ENCODE measurements at places on chromosomes 12 and 14. TPM values are rescaled to one million over a fixed set of nuclear protein-coding genes. Genes with fewer than 3 reads are reported as not detected.

The NFE2 gene
- 0.14 TPM for total RNA-seq

The COX8C gene
- not detected for total RNA-seq

The CRACR2A gene
- total RNA-seq = 2.2 TPM

The AICDA gene
- total RNA-seq = not detected

The DLK1 gene
- total RNA-seq = not detected

The TMEM63C gene
- total RNA-seq = 0.65 TPM

The MEG3 gene
- total RNA-seq = 5.3 TPM

The LRRC9 gene
- total RNA-seq = not detected

The EIF2B1 gene
- 32.3 TPM for total RNA-seq

The TSHR gene
- not detected for total RNA-seq

The CCDC197 gene
- total RNA-seq = not detected

The MGST1 gene
- total RNA-seq = 125 TPM

The SYT1 gene
- 1.7 TPM for total RNA-seq

The RAD9B gene
- 0.14 TPM for total RNA-seq

The PLEKHH1 gene
- 3.5 TPM for total RNA-seq

The ZNF605 gene
- total RNA-seq = 5.1 TPM

The SLC10A1 gene
- not detected for total RNA-seq

The FOXN4 gene
- total RNA-seq = not detected

The RNASE11 gene
- not detected for total RNA-seq

The SERPINA5 gene
- total RNA-seq = not detected

The NELL2 gene
- total RNA-seq = 0.07 TPM

The SLC39A5 gene
- 0.21 TPM for total RNA-seq

The FAM90A1 gene
- total RNA-seq = 0.41 TPM

The DTX3 gene
- 8.8 TPM for total RNA-seq

The BMP4 gene
- 8.6 TPM for total RNA-seq

The CMA1 gene
- not detected for total RNA-seq

The SOAT2 gene
- not detected for total RNA-seq

The HOXC5 gene
- 0.67 TPM for total RNA-seq

The TEX22 gene
- 0.07 TPM for total RNA-seq

The IL22 gene
- total RNA-seq = not detected

The FGFR1OP2 gene
- total RNA-seq = 36.4 TPM

The SLC16A7 gene
- total RNA-seq = 0.88 TPM

The RNASE2 gene
- not detected for total RNA-seq
